ENCODE measurements at places on chromosomes 4 and X.

DNA sequence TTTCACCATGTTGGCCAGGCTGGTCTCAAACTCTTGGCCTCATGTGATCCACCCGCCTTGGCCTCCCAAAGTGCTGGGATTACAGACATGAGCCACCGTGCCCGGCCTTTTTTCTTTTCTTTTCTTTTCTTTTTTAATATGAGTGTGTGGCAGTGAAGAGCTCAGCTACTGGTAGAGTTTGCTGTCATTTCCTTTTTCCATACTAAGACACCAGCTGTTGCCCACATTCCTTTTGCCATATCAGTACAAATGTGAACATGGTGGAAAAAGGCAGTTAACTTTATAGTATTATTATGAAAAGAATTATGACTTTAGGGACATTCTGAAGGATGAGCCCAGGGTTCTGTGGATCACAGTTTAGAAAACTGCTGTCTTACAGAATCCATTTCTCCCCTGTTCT, 69.8 kb downstream of the EGF start:
- DNase-seq, result no peak

DNA sequence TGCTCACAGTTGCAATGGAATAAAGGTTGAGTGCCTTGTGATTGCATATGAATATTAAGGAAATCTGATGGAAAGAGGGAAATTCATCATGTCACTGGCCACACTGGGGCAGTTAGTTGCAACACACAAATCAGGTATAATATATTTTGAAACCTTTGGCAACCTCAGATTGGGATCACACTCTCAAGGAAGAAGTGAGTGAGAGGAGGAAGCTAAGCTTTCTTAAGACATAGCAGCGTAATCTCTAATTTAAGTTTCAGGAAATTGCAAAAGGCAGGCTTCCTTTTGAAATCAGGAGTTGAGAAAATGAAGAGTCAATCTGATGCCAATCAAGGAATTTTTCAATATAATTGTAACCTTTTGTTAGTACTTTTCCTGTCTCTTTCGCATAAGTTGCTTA, 12.3 kb upstream of the CLTRN start:
- DNase-seq, result no peak

- DNase-seq, result no peak
Observed at GRCh38 chr4:188168726-188169373, 29.6 kb downstream of the TRIML1 start.

GRCh38 chrX:16469870-16470269, 180.1 kb upstream of the S100G start:
- DNase-seq, result no peak

DNA sequence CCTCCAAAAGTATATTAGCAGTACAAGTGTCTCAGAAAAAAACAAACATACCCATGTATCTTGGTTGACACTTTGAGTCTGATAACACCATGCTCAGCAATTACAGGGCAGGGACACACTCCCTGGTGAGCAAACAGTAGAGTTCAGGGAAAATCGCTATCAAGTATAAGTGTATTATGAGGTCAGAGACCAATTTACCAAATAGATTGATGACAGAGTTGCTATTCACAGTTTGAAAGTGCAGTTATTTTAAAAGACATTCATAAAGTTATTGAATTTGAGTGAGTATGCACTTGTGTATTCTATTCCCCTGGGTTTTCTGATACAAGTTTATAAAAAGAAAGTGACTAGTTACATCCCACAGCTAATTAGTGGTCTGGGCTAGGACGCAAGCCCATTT, 10.2 kb upstream of the LONRF3 start:
- no peak for DNase-seq

DNA sequence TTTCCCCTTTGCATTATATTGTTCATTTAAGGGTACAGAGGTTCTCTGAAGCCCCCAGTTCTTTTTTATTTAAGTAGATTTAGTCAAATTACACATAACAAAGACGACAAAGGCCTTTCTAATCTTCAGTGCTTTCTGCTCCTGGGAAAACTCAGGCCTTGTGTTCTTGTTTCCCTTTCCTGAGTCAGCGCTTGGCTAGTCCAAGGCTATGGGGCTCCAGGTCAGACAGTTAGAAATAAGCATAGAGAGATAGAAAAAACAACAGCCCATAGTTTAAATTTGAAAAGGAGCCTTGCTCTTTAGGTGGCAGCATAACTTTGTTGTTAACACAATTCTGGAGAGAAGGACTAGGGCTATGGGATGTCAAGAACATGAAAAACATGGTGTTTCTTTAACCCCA, 97.3 kb downstream of the PPP1R2C start:
- DNase-seq, result no peak
